GM12891 (cell line): ENCODE measurements at places on chromosomes 2 and 18.

- no peak for DNase-seq
These were observed 75.2 kb downstream of the ZNF516 start for GRCh38 chr18:76419811-76420210.

- DNase-seq: no peak
These were observed 54.0 kb upstream of the COL5A2 start for GRCh38 chr2:189233527-189233926.

- DNase-seq: no peak
These were observed 109.6 kb downstream of the SH3RF3 start for GRCh38 chr2:109238580-109238979.

DNA sequence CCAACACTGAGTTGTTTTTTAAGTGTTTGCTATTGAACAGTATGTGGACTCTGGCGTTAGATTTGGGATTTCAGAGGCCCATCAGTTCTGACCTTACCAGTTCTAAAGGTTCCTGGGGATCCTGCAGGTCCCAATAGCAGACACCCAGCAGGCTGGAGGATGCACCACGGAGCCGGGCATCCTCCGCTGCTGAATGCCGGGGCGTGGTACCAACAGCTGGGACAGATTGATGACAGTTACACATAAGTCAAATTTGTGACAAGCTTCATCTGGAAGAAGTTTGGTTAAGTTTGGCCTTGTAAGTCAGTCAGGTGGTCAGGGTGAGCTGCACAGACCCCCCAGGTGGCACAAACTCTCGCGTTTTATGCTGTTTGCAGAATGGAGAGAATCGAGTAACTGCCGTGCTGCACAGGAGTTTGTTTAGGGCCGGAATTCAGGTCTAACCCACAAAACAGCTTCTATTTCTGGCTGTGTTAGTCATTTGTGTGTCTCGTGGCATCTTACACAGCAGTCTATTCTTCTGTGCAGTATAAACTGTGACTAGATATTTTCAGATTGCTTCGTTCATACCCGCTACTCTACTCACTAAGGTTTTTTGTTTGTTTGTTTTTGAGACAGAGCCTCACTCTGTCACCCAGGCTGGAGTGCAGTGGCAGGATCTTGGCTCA lies 19.2 kb downstream of the CTDP1 start:
- no peak for DNase-seq

- no peak for DNase-seq
These were observed 36.5 kb downstream of the MGAT5 start for GRCh38 chr2:134290358-134290757.

DNA sequence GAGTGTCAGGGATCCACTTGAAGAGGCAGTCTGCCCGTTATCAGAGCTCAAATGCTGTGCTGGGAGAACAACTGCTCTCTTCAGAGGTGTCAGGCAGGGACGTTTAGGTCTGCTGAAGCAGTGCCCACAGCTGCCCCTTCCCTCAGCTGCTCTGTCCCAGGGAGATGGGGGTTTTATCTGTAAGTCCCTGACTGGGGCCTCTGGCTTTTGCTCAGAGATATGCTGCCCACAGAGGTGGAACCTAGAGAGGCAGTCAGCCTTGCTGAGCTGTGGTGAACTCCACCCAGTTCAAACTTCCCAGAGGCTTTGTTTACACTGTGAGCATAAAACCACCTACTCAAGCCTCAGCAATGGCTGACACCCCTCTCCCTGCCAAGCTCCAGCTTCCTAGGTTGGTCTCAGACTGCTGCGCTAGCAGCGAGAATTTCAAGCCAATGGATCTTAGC lies 38.1 kb downstream of the PLEK start:
- DNase-seq: no peak

- no peak for DNase-seq
These were observed 33.8 kb upstream of the DNMT3A start for GRCh38 chr2:25375371-25375988.

- no peak for DNase-seq
These were observed 1.6 kb upstream of the CSRNP3 start for GRCh38 chr2:165467921-165468320.

DNA sequence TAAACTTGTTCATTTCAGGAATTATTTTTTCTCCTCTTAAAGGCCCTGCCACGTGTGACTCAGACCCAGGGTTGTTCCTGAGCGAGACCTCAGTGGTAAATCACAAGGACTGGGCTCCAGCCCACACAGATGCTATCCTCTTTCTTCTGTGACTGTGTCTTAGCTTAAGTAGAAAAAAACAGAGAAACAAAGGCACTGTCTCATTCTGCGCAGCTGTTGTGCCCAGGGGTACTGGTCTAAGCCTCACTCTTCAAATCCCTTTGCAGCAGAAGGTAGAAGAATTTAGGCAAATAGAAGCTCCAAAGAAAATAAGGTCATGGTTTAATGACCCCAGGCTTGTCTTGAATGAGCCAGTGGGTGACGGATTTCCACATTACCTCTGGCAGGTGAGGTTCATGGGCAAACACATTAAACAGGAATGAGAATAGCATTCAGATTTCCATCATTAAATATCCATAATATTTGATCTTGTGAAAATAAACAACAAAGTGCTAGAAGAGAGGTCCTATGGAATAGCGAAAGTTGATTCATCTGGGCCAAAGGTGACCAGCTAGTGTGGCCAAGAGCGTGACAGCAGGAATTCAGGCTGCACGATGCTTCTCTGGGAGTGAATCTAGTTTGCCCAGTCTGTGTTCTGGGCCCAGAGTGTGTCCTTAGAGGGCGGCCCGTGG lies 63.3 kb downstream of the LIPG start:
- no peak for DNase-seq

DNA sequence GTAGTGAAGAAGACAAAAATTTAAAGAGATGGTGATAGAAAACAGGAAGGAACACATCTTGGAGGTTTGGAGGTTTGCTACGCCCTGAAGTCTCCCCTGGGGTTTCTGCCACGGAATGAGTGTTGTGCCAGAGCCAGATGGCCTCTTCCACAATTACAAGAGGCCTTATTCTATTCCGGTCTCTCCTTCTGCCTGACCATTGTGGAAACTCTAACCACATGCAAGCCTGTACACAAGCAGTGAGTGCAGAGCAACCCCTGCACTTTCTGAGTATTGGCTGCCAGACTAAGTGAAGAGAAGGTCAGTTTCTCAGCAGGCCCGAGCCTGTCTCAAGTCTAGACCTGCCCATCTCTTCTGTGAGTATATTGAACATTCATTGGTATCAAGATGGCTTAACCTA lies 22.7 kb upstream of the MYO1B start:
- no peak for DNase-seq

DNA sequence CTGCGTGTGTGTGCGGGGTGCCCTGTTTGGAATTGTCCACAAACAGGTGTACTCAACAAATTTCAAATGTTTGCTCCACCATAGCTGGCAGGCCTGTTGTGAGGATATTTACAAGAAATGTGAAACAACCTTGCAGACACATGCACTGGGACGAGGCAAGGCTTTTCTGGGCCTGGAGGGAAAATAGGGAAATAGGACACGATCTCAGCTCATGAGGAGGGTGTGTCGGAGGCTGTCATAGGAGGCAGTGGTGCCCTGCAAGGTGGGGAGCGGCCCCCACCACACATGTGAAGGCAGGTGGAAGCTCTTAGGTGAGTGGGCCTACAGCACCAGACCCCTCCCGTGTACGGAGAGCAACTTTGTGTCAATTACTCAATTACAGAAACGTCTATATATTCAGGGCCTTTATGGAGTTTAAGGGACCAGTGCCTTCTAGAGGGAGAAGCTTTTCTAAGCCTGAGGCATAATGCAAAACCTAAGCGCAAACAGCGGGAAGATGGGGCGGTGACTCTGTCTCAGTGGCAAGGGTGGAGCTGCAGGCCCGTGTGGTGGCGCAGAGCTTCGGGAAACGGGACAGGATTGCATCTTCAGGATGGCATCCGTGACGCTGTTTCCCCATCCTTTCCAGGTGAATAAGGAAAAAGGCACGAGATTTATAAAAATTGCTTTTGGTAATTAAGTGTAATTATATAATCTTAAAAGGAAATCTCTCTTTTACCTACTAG lies 48.0 kb downstream of the RNF144A start:
- no peak for DNase-seq

DNA sequence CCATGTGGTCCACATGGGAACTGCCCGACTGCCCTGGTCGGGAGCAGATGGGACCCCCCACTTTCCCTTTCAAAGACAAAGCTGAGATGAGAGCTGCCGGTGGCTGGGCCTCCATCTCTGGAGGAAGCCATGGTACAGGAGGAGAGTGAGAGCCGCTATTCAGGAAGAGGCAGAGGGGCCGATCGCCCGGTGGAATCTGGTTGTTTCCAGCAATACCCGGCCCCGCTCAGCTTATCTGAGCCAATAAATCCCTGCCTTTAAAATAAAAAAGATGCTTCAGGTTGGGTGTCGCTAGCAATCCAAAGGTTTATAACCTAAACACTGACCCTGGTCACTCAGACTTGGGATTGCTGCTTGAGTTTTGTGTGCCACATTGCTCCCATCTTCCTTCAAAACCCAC lies 15.2 kb upstream of the B3GNT7 start:
- DNase-seq: no peak

DNA sequence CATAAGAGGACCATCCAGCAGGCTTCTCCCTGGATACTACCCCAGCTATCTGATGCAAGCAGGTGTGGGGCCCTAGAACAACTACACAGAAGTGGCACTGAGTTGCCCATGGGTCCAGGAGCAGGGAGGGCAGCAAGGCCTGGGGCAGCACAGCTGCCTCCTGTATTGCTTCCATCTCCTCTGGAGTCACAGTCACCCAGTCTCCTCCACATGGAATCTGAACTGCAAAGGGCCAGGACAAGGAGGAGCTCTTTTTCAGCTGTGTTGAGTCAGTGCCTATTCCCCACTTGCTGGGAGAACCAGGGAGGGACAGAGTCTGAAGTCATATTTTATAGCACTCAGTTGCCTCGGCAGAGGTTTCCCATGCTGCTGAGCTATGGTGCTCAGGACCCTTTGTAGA lies 67.9 kb upstream of the ALPP start:
- DNase-seq: no peak

DNA sequence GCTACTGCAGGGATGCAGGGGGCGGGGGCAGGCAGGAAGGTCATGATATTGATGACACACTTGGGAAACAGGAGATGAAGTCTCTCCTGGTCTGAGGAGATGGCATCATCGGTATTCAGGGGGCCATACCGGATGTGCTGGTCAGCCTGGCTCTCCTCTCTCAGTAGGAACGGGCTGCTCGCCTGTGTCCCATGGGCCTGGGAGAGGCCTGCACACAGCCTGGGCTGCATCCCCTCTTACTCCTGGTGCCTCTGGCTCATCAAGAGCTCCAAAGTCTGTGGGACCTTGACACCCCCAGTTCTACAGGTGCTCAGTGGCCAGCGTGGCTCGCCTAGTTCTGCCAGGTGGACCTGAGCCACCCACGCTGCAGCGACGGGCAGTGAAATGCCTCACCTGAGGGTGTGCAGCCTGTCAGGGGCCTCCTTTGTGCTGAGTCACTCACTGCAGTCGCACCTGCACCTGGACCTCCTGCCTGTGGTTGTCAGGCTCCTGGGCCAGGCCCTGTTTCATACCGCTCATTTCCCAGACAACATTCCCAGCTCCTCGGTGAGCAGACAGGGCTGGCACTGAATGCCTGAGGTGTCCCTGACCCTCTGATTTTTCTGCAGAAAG lies 18.6 kb upstream of the CNDP1 start:
- DNase-seq: no peak

DNA sequence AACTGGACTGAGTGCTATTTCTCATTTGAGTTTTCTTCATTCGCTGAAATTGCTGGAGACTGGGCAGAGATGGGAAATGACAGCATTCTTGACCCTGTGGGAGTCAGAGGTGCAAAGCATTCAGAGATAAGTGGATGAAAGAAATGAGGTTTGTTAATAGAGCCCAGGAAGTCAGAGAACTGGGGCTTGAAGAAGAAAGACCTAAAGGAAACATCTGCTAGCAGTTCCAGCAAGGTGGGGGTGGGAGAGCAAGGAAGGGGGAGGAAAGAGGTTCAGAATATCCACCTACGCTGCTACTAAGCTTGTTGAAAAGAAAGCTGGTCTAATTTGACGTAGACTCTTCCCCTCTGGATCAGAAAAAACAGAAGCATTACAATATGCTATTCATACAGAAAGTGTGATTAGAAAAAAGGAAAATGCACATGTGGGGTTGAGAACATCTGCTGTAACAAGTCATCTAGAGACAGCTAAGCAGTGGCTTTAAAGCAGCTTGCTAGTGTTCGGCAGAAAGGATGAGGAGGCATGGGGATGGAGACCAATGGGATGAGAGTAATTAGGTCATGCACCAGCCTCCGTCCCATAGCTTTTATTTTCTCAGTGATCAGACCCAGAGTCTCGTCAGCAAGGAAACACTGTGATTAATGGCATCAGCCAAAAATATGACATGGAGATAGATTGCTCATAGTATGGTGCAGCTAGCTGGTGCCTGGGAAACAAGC lies 29.7 kb downstream of the NAB1 start:
- no peak for DNase-seq

- no peak for DNase-seq
These were observed 71.0 kb upstream of the TMEFF2 start for GRCh38 chr2:192265751-192266150.

DNA sequence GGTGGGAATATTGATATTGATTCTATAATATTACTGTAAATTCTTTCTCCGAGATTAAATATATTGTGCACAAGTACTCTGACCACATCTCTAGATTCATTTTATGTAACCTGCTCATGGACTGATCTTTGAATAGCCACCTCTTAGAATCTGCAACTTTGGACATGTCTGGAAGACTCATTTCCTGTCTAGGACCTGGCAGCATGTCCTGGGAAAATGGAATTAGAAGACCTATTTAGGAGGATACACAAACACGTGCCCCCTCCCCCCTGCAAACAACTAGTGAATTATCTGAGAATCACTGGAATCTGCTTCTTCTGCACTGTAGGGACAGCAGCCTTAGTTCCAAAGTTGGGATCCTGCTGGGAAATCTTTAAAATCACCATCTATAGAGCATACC lies 94.1 kb downstream of the UBE2E3 start:
- no peak for DNase-seq

DNA sequence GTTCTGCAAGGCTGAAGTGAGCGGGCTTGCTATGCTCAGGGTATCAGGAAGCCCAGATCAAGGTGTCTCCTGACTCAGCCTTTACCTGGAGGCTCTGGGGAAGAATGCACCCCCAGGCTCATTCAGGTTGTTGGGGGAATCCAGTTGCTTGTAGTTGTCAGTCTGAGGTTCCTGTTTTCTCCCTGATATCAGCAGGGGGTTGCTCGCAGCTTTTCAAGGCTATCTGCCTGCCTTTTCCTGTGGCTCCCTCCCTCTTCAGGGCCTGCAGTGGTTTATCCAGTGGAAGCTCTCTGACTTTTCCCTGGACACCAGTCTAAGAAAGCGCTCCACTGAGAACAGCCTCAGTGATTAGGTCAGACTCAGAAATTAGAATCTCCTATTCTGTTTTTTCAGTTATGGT lies 116.6 kb downstream of the PTPRM start:
- no peak for DNase-seq
